B cell (primary cell): ENCODE measurements at places on chromosomes 12 and 14.

GRCh38 chr12:119412306-119412705, 77.8 kb downstream of the CCDC60 start:
- DNase-seq, result no peak

DNA sequence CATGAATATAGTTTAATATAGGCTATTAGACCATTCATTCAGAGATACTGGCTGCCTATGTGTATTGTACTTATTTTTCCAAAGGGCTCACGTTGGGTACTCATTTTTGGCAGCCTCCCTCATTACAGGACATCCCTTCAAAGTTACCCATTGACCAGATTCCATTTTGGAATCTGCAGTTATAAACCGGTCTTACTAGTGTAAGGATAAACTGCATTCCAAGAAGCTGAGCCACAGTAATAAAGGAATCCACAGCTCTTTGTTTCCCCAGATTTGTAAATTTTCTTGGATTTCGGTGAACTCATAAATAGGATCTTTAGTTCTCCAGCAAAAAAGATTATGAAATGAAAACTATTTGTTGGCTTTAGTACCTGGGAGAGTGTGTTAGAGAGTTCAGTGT, 18.9 kb upstream of the CFL2 start:
- no peak for DNase-seq

GRCh38 chr14:99023371-99023770, 248.6 kb downstream of the BCL11B start:
- no peak for DNase-seq

DNA sequence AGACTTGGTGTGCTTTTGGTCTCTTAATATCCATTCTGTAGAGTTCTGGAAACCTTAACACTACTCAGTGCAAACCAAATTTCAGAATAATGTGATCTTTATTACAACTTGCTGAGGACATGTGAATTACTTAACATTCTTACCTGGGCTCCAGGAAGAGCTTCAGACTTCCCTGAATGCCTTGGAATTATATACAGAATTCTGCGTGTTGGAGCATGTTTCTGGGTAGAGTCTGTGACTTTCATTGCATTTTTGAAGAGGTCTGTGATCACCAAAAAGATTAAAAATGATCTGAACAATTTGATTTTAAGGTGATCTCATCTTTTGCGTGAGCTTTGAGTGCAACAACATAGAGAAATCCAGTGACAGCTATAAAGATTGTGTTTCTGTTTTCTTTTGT, 35.4 kb downstream of the ZDHHC17 start:
- DNase-seq, result no peak

GRCh38 chr14:80054020-80054419, 157.3 kb downstream of the DIO2 start:
- no peak for DNase-seq

- DNase-seq, result no peak
These were observed 567.9 kb downstream of the MED13L start for GRCh38 chr12:115709540-115710011.

DNA sequence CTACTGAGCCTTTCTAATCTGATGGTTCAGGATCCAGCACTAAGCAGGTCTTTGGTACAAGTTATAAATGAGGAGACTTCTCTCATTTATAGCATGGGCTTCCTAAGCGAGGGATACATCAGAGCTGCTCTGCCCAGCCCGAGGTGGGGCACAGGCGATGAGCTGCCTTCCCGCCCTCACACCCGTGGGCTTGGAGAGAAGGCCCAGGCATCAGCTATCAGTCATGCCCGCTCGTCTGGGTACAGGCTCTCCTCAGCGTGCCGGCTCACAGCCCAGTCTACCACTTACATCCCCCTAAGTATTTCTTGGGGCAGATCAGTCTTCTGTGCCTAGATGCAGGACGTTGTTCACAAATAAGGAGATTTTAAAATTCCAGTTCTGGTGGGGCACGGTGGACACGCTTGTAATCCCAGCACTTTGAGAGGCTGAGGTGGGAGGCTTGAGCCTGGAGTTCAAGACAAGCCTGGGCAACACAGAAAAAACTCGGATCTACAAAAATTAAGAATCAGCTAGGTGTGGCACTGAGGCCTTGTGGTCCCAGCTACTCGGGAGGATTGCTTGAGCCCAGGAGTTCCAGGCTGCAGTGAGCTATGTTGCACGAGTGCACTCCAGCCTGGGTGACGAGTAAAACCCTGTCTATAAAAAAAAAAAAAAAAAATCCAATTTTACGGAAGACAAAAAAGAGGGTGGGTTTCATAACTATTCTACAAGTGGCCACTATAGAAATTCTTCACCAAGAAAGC, 57.0 kb downstream of the CCDC88C start:
- DNase-seq, result no peak

GRCh38 chr12:25352083-25352918, 101.6 kb upstream of the KRAS start:
- DNase-seq, result no peak

GRCh38 chr14:87102811-87103378, 890.1 kb downstream of the GALC start:
- no peak for DNase-seq

GRCh38 chr12:18470251-18470650, 208.9 kb downstream of the PIK3C2G start:
- DNase-seq, result no peak

GRCh38 chr14:105876829-105877228, 350.4 kb downstream of the TMEM121 start:
- no peak for DNase-seq

GRCh38 chr12:125259178-125259867, 194.1 kb downstream of the AACS start:
- no peak for DNase-seq

DNA sequence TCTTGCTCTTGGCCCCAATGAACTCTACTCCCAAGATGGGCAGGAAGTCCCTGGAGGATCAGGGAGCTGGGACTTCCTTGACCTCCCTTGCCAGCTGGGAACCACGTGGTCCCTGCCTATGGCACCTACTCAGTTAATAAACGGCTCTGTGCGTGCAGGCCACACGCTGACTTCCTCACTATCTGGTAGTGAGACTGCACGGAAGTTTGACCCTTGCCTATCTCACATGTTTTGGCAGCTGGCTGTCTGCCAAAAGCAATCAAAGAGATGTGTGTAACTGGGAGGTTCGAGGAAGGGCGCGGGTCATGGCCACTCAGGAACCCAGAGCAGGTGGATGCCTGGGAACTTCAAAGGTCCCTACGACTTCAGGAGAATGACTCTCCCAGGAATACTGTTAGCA, 57.9 kb downstream of the RFLNA start:
- no peak for DNase-seq

DNA sequence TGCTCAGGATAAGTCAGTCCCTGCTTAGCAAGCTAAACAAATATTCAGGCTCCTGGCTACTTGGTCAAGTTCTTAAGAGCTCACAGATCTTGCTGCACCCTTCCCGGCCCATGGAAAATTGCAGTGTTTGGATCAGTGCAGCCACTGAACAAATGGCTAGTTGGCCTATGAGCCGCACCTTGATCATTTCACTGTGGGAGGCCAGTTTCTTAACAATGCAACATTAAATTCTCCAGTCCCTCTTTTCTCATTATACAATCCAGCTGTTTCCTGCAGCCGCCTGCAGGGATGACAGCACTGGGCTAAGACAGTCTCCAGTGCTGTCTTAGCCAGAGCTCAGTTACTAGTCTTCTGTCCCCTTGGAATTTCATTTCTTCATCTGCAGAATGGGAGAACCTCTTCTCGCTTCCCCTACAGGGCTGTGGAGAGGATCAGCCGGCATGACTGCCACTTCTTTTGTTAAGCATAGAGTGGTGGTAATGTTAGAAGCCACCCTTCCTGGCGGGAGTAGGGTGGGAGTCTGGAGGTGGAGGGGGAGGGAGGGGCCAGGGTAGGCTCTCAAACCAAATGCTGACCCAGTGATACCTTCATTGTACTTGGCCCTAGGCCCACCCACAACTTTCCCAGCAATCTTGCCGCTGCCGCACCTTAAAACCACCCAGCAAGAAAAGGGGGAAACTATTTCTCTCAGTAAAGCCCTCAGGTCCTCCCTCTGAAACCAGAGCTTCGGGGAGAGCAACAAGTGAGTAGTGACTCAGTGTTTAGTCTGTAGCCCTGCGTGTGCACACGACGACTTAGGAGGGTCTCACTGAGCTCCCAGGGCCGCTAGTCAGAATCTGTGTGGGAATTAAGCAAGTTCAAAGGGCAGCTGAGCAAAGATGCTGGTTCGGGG, 145.7 kb downstream of the NUAK1 start:
- no peak for DNase-seq

DNA sequence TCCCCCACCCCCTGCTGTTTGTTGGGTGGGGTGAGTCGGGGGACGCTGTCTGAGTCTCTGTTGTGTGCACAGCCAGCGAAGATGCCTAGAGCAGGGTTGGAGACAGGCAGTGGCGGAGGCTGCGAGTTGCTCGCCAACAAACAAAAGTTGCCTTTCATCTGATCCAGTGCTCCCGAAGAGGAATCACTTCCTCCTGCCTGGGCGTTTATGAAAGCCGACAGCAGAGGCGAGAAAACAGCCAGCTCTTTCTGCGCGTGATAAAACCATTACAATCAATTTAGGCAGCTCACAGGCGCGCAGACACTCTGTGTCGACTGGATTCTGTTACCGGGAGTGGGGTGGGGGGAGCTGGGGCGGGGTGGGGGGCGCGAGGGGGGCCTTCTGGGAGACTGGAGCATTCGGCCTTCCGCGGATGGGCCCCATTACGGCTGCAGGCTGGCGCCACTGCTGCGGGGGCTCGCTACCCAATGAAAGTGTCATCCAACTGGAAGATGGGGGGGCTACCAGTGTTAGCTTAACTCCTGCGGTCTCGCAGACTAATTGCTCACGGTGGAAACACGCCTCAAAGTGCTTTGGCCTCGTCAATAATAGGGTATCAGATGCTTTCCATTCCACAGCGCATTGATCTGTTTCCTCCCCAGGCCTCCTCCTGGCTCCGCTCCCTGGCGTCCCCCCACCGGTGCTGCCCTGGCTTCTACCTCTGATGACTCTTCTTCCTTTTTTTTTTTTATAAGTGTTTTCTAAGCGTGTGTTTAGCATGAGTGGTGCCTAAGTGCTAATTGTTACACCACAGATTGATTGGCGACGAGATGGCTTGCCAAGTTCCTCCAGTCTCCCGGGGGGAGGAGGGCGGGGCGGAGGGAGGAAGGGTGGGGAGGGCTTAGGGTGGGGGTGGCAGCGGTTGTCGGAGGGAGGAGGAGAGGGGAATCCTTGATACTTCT, 678.4 kb downstream of the MED13L start:
- no peak for DNase-seq

- no peak for DNase-seq
These were observed 184.7 kb upstream of the DCN start for GRCh38 chr12:91367234-91367849.

- DNase-seq, result no peak
These were observed 14.7 kb downstream of the JAG2 start for GRCh38 chr14:105153739-105154475.

DNA sequence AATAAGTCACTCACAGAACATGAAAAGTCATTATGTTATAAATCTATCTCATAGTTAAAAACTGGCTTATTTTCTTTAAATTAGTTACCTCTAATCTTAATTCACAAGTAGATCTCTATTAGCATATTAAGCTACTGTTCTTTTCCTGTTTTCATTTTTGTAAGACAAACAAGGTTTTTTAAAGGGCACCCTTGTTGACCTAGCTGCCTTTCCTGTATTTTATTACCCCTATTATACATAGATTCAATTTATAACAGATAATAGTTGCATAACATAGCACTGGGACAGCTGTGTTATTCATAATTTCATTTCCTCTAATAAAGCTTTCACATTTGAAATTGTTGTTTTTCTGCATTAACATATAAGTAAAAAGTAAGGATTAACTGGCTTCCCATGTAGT, 1500.7 kb upstream of the FLRT2 start:
- DNase-seq, result no peak

GRCh38 chr14:68791902-68792677, 777 bp downstream of the ZFP36L1 start:
- peak; percentile 39 for DNase-seq

DNA sequence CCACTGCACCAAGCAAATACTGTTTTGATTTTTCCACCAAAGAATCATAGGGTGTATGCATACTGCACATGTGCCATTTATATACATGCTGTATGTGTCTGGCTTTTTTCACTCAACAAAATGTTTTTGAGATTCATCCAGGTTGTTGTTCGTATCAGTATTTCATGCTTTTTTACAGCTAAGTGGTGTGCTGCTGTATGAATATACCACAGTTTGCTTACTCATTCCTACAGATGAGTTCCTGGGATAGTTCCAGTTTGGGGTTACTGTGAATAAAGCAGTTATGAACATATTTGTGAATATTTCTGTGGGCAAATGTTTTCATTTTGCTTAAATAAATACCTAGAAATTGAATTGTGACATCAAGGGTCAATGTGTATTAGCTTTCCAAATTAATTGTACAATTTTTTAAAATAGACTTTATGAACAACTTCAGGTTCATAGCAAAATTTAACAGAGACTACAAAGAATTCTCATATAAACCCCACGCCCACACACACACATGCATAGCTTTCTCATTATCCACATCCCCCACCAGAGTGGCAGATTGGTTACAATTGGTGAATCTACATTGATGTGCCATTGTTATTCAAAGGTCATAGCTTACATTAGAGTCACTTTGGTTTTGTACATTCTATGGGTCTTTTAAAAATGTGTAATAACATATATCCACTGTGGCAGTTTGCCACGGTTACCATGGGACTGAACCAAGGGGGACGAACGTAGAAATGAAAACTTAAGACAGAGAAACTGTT, 6.9 kb upstream of the KRT6A start:
- DNase-seq, result no peak

DNA sequence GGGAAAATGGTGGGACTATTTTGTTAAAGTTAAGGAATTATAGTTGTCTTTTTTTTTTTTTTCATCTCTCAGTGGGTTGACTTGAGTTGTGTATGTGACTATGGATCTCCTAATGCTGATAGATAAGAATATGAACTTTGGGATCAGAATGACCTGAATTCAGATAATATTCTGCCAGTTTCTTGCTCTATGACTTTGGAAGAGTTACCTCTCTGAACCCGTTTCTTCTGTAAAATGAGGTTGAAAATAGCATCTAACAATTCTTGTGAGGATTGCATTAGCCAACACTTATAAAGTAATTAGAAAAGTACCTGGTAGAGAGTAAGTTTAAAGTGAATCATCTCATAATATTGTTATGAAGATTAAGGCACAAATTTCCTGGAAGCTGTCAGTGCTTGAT, 18.4 kb downstream of the EID3 start:
- no peak for DNase-seq

DNA sequence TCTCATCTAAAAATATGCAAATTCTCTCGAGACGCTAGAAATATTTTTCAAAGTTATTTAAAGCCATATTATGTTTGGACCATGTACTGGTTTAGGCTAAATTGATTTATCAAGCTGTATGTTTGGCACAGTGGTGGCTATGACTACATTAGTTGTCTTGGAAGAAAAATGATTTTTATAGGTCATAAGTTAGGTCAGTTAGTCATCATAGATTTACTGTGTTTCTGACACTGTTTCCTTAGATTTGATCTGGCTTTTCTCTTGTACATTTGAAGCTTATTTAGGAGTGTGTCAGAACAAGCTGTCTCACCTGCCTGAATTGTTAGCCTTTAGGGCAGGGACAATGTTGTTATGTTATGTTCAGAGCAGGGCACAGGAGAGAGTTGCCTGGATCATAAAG, 161.1 kb upstream of the FBXO33 start:
- DNase-seq, result no peak
